Stimulated activated effector memory CD8-positive, alpha-beta T cell treated with anti-CD3 and anti-CD28 coated beads, Interleukin-12 subunit alpha, Interleukin-12 subunit beta, amount 100 ng/mL, for 72 hours (primary cell): ENCODE measurements at places on chromosomes 2 and 18.

- no peak for DNase-seq
These were observed 918 bp upstream of the NABP1 start for GRCh38 chr2:191676790-191677645.

DNA sequence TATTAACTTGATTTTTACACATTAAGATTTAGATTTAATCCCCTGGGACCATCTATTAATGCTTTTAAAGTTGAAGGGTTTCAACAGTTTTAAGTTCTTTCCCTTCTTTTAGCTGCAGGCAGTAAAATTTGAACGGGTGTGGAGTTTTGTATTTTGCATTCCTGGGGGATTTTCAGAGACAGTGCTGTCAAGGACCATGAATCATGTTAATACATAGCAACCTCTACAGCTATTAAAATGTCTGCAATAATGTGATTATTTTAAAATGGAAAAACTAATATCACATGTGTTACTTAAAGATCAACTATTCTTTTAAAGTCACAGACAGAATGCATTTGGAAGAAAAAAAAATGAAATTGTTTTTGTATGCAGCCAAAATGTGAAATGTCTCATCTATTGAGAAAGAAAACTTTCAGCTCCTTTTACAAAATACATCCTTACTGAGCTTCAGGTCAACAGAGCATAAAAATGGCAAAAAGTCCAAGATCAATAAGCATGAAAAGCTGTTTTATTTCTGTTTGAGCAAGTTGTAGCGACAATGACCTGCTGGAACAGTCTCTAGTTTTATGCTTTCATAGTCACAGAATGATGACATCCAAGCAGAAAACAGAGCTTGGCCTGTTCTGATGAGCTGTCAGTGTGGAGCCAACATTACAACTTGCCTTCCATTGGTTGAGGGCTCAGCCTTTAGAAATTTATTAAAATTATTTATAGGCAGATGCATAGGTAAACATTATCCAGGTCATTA lies 21.6 kb upstream of the ZNF521 start:
- DNase-seq, result no peak

- no peak for DNase-seq
These were observed 155.4 kb downstream of the THSD7B start for GRCh38 chr2:136920652-136921333.

DNA sequence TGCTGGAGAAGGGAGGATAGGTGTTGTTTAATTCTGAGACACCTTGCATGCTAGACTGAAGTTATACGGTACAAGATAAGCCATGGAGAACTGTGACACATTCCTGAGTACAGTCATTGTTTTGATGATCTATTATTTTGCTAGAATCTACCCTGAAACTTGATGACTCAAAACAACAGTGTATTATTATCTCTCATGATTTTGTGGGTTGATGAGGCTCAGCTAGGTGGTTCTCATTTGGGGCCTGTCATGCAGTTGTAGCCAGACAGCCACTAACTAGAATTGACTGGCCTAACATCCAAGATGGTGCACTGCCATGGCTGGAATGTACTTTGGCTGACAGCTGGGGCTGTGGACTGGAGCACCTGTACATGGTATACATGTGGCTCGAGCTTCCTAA lies 5.4 kb upstream of the IL1R1 start:
- no peak for DNase-seq

DNA sequence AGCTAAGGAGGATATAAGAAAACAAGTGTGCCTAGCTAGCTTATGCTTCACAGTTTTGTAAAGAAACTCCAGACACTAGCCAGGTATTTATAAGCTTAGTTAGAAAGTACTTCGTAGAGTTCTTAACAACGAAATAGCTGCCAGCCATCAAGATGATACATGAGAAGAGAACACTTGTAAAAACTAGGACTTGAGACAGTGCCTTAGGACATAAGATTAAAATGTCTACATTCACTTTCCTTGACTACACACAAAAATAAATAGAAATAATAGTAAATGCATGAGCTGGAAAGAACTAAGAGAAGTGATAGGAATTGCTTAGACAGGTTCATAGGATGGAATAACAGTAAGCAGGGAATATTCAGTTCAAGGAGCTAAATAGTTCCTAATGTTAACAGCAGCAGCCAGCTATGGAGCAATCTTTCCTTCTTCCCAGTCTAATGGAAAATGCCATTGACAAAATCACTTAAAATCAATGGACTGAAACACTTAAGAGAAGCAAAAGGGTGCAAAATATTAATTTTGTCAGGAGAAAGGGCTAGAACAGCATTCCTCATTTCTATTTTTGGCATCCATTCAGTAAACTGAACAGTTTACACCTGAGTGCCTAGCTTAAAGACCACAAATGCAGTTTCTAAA lies 186.6 kb downstream of the PDE11A start:
- no peak for DNase-seq

GRCh38 chr2:199405241-199405640 lies 52.5 kb downstream of the SATB2 start:
- DNase-seq, result no peak

GRCh38 chr2:85257359-85257969 lies 70.3 kb downstream of the TGOLN2 start:
- DNase-seq, result no peak

- DNase-seq, result no peak
These were observed 110.2 kb downstream of the MDH1 start for GRCh38 chr2:63698786-63699548.

DNA sequence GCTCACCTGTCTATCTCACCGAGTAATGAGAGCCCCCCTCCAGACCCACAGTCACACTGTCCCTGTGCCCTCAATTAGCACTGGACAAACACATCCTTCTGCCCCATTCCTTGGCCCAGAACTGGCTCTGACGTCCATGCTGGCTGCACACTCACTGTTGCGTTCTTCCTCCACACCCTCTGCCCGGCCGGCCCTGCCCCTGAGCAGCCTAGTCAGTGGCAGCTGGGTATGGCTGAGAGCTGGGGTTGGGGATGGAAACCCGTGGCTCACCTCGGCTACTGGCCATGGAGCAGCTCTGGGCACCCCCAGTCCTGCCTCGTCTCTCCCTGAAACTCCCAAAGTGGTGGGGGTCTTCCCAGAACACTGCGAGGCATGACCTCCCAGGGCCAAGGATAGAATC lies 6.5 kb upstream of the UCN start:
- DNase-seq, result no peak

DNA sequence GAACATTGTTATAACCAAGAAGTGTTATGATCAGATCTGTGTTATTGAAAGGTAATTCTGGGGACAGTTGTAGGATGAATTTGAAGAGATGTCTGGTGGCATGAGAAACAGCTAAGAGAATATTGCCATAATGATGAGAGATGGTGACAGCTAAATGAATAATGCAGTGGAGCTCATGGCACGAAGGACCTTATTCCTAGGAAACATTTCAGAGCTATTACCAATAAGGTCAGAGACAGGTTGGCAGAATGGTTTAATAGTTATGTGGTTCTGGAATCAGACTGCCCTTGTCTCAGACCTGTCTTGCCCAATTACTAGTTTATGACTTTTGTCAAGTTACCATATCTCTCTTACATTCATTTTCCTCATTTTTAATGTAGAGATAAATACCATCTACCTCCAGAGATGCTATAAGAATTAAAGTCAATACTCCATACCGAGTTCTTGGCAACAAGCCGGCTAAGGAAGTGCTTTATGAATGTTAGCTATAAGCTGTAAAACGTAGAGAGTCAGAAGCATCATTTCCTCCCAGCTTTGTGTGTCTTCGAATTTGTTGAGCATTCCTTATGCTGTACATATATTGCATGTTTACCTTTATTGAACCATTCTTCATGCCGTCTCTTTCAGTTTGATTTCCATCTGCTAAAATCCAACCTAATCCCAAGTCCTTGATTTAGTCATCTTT lies 73.6 kb upstream of the COL5A2 start:
- no peak for DNase-seq

- no peak for DNase-seq
These were observed 38.5 kb upstream of the STPG4 start for GRCh38 chr2:47193607-47194006.

GRCh38 chr2:152481881-152482583 lies 147.1 kb downstream of the FMNL2 start:
- no peak for DNase-seq

GRCh38 chr18:11119550-11119949 lies 29.8 kb downstream of the PIEZO2 start:
- DNase-seq, result no peak

- DNase-seq, result no peak
These were observed 55.1 kb downstream of the COPS8 start for GRCh38 chr2:237140689-237141285.

DNA sequence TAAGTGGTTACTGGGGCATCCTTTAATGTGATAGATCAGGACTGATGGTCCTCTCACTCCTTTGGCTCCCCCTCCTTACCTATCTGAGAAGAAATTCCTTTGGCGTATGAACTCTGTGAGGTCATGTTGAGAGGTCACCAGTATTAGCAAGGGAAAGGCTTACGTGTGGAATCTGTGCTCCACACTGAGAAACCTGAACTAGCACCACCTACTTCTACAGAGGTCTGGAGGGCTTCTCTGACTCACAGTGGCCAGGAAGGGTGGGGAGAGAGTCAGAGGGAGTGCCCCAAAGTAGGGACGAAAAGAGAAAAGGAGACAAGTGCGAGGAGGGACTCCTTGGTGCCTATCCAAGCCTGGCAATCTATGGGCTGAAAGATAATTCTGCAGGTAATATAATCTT lies 348.6 kb downstream of the TNS1 start:
- DNase-seq, result no peak

DNA sequence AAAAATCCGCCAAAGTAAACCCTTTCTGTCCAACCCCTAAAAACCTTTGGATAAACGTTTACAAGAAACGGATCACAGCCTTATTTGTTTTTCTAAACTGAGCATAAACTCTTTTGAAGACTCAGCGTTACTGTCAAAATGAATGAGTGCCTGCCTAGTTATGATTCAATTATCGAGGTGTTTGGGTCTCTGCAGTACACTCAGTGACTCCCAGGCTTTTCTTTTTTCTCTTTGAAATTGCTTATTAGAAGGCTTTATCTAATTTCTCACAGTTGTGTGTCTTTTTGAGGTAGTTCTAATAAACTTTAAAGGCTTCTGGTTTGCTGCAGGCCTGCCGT lies 663 bp downstream of the RHBDD1 start:
- DNase-seq, result no peak

GRCh38 chr18:715626-716025 lies 3.2 kb upstream of the ENOSF1 start:
- DNase-seq, result no peak

DNA sequence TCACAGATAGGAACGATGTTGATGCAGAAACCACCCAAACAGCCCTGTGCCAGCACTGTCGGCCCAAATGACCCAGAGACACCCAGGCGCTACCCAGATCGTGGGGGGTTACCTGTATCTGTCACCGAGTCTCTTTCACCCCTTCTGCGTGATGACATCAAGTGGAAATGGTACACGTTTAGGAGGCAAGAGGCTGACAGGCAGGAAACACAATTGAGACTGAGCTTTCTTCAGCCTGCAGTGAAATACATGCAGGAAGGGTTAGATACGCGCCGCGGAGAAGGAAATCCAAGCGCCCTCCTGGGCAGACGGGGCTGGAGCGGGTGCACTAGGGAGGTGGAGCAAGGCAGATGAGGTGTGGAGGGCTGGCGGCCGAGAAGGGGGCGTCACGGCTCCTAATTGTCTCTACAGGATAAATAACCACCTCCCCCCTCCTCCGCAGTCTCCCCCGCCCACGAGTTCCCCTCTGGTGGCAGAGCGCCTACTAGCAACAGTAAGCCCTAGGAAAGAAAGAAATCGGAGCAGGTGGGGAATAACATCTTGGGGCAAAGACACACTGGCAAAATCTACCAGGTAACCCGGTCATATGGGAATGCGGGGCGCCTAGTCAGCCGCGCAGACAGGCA lies at the start of gene RNF152:
TSS of gene RNF152 (minus strand) at position 325 of the 626 bp plus-strand sequence. CDS start 76,544 bp downstream, outside the sequence.
- no peak for DNase-seq

DNA sequence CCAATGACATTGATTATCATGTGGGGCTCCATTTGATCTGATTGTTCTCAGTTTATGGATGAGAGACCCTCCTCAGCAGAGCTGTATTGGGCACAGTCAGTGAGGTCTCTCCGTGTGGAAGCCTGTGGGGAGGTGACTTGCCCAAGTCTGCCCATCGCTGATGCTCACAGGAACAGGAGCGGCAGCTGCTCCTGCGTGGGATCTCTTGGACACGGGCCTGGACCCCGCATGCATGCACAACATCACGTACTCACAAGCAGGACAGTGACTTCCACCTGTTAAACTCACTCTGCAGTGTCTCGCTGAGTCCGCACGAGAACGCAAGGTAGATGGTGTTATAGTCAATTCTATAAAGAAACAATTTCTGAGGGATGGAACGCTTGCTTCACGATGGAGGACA lies 55.0 kb downstream of the KCNF1 start:
- DNase-seq, result no peak

DNA sequence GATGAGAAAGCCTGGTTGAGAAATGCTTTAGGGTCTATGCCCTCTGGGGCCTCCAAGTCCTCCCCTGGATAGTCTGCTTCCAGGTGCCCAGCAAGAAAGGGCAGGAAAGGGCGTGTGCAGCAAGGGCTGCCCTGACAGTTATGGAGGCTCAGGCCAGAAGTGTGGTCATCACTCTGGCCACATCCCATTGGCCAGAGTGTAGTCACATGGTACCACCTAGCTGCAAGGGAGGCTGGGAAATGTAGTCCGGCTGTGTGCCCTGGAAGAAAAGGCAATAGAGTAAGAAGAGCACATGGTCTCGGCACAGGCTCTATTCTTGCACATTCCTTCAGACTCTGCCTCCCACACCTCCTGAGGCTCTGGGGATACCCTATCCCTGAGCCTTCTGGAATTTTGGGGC lies 35.7 kb downstream of the ODC1 start:
- no peak for DNase-seq

- DNase-seq, result no peak
These were observed 11.4 kb downstream of the CUL3 start for GRCh38 chr2:224573724-224574123.

DNA sequence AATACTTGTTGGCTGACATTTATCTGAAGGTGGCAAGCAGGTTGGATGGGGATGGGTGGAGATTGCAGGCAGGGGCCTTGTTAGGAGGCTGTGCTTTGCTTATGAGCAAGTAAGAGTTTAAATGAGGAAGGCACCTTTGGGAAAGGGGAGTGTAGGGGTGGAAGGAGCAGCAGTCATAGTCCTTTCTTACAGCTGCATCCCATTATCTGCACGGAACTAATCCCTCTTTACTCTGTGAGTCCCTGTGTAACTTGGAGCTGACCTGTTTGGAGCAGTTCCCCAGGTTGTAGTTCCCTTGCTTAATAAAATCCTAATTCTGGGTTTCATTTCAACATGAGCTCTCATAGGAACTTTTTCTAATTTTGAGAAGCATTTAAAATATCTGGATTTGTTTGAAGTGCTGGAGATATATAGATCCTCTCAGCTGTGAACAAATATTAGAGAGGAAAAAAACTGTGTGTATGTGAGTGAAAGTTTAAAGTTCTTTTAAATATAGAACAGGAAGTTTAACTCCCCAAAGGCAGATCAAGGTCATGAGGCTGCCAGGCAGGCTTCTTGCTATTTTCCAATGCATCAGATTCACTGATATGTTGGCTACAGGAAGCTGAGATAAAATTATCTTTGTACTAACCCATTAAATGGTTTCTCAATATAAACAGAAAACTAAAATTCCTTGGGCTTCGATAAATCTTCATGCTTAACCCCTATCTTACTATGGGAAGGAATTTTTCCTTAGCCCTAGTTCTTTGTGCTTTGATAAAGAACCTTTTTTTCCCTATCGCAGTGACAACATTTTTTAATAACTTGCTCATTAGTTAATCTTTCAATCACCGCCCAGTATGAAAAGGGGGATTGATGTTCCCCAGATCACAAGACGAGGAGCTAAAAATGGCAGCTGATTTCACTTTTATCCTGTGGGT lies 104.6 kb upstream of the EML6 start:
- no peak for DNase-seq
